Activated T-cell treated with anti-CD3 and anti-CD28 coated beads, Interleukin-2, amount 50 U/mL, for 24 hours (primary cell): ENCODE measurements at places on chromosomes 7 and 10.

- no peak overlapping the region for H3K27ac ChIP-seq
- peaks cover 62% of the 10 kb centered on the region for H3K36me3 ChIP-seq
- no peak overlapping the region for H3K4me3 ChIP-seq
- DNase-seq, result no peak
- H3K27me3 ChIP-seq, result no peaks in the 10 kb centered on the region
Measured at GRCh38 chr7:129412501-129412900, 21.7 kb upstream of the STRIP2 start.

DNA sequence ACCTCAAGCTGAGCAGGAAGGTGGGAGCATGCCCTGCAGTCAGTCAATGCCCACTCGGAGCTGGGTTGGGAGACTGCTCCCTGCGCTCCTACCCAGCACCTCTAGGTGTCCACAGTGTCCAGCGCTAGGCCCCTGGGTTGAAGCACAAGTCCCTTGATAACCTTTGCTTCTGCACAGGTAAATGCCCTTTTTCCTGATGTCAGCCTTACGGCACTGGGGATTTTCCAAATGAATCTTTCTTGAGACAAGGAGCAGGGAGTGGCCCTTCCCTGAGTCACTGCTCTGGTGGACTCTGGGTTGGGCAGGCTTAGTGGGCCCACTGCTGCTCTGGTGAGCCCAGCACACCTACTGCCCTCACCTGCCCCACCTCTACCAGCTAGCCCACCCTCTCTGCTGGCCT lies 61.9 kb upstream of the OPN4 start:
- H3K27me3 ChIP-seq, result no peaks in the 10 kb centered on the region
- DNase-seq, result no peak
- no peaks in the 10 kb centered on the region for H3K4me1 ChIP-seq

- no peaks in the 10 kb centered on the region for H3K36me3 ChIP-seq
- no peaks in the 10 kb centered on the region for H3K27me3 ChIP-seq
- no peak overlapping the region for H3K4me3 ChIP-seq
- H3K4me1 ChIP-seq, result no peaks in the 10 kb centered on the region
- DNase-seq, result no peak
Measured at GRCh38 chr7:142754681-142755575, 5.7 kb downstream of the PRSS1 start.

GRCh38 chr7:108541478-108541877 lies 15.5 kb upstream of the PNPLA8 start:
- H3K4me3 ChIP-seq, result no peak overlapping the region
- no peak overlapping the region for H3K27ac ChIP-seq
- peaks cover 11% of the 10 kb centered on the region for H3K27me3 ChIP-seq
- no peak for DNase-seq
- H3K4me1 ChIP-seq, result no peaks in the 10 kb centered on the region

DNA sequence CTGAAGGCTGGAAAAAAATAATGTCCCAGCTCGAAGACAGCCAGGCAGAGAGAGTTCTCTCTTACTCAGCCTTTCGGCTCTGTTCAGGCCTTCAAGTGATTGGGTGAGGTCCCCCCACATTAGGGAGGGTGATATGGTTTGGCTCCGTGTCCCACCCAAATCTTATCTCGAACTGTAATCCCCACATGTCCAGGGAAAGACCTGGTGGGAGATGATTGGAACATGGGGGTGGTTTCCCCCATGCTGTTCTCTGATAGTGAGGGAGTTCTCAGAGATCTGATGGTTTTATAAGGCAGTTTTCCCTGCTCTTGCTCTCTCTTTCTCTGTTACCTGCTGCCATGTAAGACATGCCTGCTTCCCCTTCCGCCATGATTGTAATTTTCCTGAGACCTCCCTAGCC lies 36.6 kb upstream of the LEP start:
- DNase-seq, result no peak
- H3K27me3 ChIP-seq, result peaks cover 54% of the 10 kb centered on the region
- no peak overlapping the region for H3K4me3 ChIP-seq
- no peaks in the 10 kb centered on the region for H3K36me3 ChIP-seq

- DNase-seq, result no peak
- no peaks in the 10 kb centered on the region for H3K4me1 ChIP-seq
- no peak overlapping the region for H3K4me3 ChIP-seq
Measured at GRCh38 chr7:18469316-18469715, 26.2 kb upstream of the HDAC9 start.

DNA sequence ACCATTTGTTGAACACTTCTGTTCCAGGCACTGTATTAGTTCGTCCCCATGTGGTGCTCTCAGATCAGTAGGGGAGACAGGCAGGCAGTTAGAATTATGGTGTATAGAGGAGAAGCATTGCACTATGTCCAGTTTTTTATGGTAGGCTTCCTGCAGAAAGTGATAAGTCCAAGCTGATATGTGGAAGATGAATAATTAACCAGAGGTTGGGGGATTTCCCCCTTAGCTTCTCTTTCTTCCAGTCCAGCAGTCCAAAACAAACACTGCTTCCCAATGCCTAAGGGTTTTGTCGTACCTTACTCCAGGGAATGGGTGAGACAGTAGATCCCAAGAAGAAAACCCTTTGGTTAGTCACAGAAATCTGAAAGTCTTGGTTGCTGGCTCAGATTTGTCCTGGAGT lies 19.2 kb downstream of the HIF1AN start:
- DNase-seq, result no peak
- no peaks in the 10 kb centered on the region for H3K4me1 ChIP-seq
- peaks cover 57% of the 10 kb centered on the region for H3K36me3 ChIP-seq
- H3K27me3 ChIP-seq, result no peaks in the 10 kb centered on the region
- H3K4me3 ChIP-seq, result no peak overlapping the region

DNA sequence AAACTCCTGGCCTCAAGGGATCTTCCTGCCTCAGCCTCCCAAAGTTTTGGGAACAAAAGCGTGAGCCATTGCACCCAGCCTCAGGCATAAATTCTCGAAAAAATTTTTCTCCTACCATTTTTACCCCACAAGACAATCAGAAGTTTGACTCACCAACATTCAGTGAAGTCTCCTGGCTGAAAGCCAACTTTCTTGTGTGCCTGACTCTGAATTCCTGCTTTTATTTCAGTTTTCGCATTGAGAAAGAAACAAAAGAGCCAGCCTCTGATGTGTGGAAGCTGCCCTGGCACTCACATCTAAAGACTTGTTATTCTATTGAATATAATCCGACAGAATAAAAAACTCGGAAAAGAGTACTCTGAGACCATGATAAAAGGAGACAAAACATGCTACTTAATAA lies 402.9 kb downstream of the MAGI2 start:
- no peaks in the 10 kb centered on the region for H3K36me3 ChIP-seq
- H3K4me3 ChIP-seq, result no peak overlapping the region
- H3K27me3 ChIP-seq, result no peaks in the 10 kb centered on the region
- no peak for DNase-seq
- H3K27ac ChIP-seq, result no peak overlapping the region

DNA sequence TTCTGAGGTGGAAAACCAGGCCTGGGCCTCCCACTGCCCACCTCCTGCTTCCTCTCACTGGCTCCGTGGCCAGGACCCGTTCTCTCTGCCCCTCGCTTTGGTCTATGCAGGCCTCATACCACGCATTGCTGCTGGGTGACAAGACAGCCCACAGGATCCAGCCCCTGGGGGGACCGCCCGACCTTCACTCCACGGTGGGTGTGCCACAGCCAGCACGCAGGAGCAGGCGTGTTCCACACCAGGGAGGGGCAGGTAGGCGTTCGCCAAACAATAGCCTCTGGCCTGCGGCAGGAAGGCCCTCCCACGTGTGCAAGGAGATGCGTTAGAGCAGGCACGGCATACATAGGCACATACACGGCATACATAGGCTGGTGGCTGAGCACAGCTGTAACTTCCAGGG lies 233.4 kb downstream of the WDR37 start:
- H3K27ac ChIP-seq, result no peak overlapping the region
- H3K36me3 ChIP-seq, result no peaks in the 10 kb centered on the region
- DNase-seq, result no peak
- H3K27me3 ChIP-seq, result peaks cover 34% of the 10 kb centered on the region

GRCh38 chr10:33537066-33537465 lies 202.6 kb upstream of the NRP1 start:
- H3K27me3 ChIP-seq, result peaks cover 62% of the 10 kb centered on the region
- no peak overlapping the region for H3K4me3 ChIP-seq
- no peak overlapping the region for H3K27ac ChIP-seq

- peaks cover 12% of the 10 kb centered on the region for H3K4me1 ChIP-seq
- no peak for DNase-seq
- H3K27me3 ChIP-seq, result no peaks in the 10 kb centered on the region
- H3K36me3 ChIP-seq, result no peaks in the 10 kb centered on the region
- H3K4me3 ChIP-seq, result no peak overlapping the region
Measured at GRCh38 chr10:33304423-33305225, 29.8 kb downstream of the NRP1 start.

DNA sequence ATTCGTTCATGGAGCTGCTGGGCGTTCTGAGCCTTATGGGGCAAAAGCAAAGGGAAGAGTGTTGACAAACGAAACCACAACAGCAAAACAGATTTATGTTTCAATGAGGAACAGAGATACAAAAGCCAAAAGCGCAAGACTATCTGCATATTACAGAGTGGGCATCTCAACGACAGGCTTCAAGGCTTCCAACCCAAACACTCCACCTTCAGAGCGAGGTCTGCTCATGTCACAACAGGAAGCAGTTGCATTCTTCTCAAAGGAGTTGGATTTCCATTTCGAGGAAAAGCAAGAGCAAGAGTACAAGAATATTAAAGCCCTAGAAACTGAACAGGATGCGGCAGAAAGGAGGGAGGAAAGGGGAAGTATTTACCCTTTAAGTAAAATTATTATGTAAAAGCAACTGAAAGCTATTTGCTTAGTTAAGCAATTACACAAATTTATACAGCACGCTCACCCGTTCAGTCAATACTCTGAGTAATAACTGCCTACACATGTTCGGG lies 189.3 kb downstream of the ELMO1 start:
- H3K27ac ChIP-seq, result no peak overlapping the region
- H3K27me3 ChIP-seq, result no peaks in the 10 kb centered on the region
- no peak overlapping the region for H3K4me3 ChIP-seq
- peaks cover 72% of the 10 kb centered on the region for H3K36me3 ChIP-seq

DNA sequence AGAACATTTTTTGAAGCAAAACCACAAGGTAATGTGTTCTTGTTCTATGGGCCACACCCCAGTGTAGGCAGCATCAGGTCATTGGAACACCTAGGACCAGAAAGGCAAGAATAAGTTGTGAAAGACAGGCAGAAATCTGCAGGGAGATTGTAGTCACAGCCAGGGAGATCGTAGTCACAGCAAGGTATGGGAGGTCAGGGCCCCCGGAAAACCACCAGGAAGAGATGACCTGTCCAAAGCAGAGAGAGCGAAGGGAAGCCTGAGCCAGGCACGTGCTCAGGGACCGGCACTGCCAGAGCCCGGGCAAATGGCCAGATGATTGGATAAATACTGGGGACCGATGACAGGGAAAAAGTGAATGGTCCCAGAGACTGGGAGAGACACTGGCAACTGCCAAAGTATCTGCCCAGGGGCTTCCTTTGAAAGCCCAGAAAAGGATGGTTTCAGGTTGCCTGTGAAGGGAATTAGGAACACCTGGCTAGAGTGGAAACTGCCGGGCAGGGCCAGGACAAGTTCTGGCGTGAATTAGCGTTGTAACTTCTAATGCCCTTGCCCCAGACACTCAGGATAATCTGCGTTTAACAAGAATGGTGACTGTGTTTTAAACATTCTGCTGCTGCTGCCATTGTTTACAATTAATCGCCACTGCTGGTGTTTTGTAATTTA lies 3.9 kb upstream of the NOBOX start:
- DNase-seq, result no peak
- no peaks in the 10 kb centered on the region for H3K36me3 ChIP-seq
- H3K27me3 ChIP-seq, result peaks cover 11% of the 10 kb centered on the region
- no peak overlapping the region for H3K4me3 ChIP-seq
- no peaks in the 10 kb centered on the region for H3K4me1 ChIP-seq

GRCh38 chr10:135601-136464 lies 578 bp downstream of the ZMYND11 start:
- peak overlapping the region; percentile 82 for H3K4me3 ChIP-seq
- DNase-seq, result peak; percentile 82
- peaks cover 49% of the 10 kb centered on the region for H3K4me1 ChIP-seq
- peak overlapping the region; percentile 89 for H3K27ac ChIP-seq
- H3K27me3 ChIP-seq, result no peaks in the 10 kb centered on the region

- no peak overlapping the region for H3K4me3 ChIP-seq
- H3K27me3 ChIP-seq, result no peaks in the 10 kb centered on the region
- peaks cover 45% of the 10 kb centered on the region for H3K36me3 ChIP-seq
- H3K27ac ChIP-seq, result peak overlapping the region; percentile 48
Measured at GRCh38 chr7:27745064-27745583, 5.2 kb downstream of the TAX1BP1 start.

DNA sequence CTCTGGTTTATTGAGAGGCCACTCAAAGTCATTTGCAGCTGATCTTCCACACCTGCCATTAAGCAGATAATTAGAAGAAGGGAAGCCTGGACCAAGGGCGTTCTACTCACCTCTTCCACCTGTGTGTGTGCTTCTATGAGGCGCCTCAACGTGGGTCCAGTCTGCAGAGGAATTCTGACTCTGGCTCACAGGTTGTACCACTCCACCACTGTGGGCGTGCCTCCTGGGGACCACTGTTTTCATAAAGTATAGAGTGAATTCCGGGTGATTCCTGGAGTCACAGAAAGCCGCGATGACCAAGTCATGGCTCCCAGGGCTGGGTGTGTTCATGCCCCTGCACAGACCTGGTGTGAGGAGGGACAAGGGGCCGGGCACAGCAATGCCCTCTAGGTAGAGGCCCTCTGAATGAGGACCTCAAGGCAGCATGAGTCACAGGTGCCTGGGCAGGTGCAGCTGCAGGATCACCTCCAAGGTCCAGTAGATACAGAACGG lies 408.3 kb upstream of the MGMT start:
- H3K4me1 ChIP-seq, result peaks cover 23% of the 10 kb centered on the region
- no peak overlapping the region for H3K4me3 ChIP-seq
- no peak for DNase-seq
- no peak overlapping the region for H3K27ac ChIP-seq
- no peaks in the 10 kb centered on the region for H3K27me3 ChIP-seq

- DNase-seq, result no peak
- peaks cover 8% of the 10 kb centered on the region for H3K36me3 ChIP-seq
- H3K4me3 ChIP-seq, result no peak overlapping the region
- no peaks in the 10 kb centered on the region for H3K27me3 ChIP-seq
- H3K27ac ChIP-seq, result no peak overlapping the region
- H3K4me1 ChIP-seq, result peaks cover 21% of the 10 kb centered on the region
Measured at GRCh38 chr7:151752816-151753595, 123.9 kb downstream of the PRKAG2 start.

- no peak overlapping the region for H3K27ac ChIP-seq
- DNase-seq, result no peak
- H3K27me3 ChIP-seq, result peaks cover 52% of the 10 kb centered on the region
Measured at GRCh38 chr7:97081521-97082300, 35.8 kb upstream of the SDHAF3 start.

DNA sequence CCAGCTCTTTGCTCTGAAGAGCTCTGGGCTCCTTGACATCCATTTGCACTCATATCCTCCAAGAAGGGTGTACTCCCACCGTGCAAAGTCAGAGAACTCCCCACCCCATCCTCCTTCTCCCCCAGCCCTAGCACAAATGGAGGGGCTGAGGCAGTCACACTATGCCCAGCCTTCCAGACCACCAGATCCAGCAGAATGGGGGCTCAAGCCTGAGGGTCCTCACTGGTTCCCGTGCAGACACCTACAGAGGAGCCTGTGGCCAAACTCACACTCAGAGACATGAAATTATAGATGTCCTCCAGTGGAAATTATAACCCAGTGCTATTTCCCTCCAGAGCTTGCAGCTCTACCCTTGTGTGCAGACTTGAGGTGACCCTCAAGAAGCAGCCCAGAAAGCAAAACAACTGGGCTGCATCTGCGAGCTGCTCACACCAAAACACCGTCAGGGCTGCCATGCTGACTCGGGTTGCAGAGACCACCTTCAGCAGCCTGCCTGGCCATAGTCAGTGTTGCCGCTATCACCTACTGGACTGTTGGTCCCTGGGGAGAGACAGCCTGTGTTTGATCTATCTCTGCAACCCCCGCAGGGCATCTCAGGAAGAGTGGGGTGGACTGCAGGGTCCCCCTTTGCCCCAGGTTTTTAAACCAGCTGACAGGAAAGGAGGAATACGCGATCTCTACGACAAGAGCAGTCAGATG lies 7.4 kb downstream of the ZNF488 start:
- no peaks in the 10 kb centered on the region for H3K36me3 ChIP-seq
- H3K27ac ChIP-seq, result no peak overlapping the region
- no peak overlapping the region for H3K4me3 ChIP-seq
- no peaks in the 10 kb centered on the region for H3K4me1 ChIP-seq
